T-cell (primary cell): ENCODE measurements at places on chromosomes 12 and 14. TPM values are rescaled to one million over a fixed set of nuclear protein-coding genes. Genes with fewer than 3 reads are reported as not detected.

DNA sequence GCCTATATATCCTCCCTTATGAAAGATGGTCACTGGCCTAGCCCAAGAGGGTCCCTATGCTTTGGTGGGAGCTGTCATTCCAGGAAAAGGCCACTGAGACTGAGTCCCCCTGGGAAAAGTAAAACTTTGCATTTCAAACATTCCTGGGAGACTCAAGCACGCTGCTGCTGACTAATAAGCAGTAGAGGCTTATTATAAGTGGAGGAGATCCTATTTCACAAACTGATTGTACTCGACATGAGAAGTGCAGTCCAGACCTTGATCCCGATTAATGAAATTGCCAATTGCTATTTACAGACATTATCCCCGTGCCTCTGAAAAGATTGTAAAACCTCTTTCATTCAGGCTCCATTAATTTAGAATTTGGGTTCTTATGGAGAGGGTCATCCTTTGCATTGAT lies 96.6 kb downstream of the EMP1 start:
- DNase-seq = no peak

DNA sequence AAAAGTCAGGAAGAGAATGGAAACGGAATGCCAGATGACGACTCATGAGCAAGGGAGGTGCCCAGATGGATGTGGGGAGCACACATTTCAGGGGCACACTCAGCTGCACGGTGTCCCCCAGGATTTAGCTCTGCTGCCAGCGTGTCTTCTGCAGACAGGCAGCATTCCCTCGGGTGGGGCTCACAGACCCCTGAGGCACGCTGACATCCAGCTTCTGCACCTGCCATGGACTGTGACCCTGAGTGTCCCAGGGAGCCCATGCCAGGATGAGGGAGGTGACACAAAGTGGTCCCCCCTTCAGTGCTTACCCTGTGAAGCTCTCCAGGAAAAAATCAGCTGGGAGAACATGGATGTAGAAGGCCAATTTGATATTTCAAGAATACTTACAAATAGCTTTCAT lies 84.2 kb downstream of the PIWIL1 start:
- no peak for DNase-seq

DNA sequence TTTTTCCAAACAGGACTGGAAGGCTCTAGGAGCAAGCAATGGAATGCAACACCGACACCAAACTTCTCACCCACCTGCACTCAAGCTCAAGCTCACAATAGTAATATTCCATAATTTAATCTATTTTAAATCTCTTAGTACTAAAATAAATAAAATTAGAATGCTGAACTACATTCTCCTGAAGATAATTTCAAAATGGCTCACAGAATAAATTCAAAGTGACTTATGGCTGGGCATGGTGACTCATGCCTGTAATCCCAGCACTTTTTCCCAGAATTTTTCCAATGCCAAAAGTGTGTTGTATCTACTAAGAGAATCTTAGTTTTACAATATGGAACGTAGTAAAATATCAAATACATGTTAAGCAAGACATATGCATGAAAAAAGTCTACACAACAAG lies 31.5 kb downstream of the DUSP16 start:
- DNase-seq = no peak

GRCh38 chr12:104095289-104095688 lies 31.0 kb downstream of the HCFC2 start:
- DNase-seq = no peak

Gene BRI3BP
- total RNA-seq = 8.1 TPM

Gene OASL
- 6.0 TPM for total RNA-seq

GRCh38 chr12:76784600-76785051 lies 20.7 kb downstream of the ZDHHC17 start:
- DNase-seq = no peak

Gene DICER1
- total RNA-seq = 62.8 TPM

- no peak for DNase-seq
Observed at GRCh38 chr12:15862840-15863239, 19.3 kb upstream of the STRAP start.

Gene TAS2R7
- not detected for total RNA-seq

GRCh38 chr12:71870416-71870815 lies 30.9 kb downstream of the TBC1D15 start:
- no peak for DNase-seq

DNA sequence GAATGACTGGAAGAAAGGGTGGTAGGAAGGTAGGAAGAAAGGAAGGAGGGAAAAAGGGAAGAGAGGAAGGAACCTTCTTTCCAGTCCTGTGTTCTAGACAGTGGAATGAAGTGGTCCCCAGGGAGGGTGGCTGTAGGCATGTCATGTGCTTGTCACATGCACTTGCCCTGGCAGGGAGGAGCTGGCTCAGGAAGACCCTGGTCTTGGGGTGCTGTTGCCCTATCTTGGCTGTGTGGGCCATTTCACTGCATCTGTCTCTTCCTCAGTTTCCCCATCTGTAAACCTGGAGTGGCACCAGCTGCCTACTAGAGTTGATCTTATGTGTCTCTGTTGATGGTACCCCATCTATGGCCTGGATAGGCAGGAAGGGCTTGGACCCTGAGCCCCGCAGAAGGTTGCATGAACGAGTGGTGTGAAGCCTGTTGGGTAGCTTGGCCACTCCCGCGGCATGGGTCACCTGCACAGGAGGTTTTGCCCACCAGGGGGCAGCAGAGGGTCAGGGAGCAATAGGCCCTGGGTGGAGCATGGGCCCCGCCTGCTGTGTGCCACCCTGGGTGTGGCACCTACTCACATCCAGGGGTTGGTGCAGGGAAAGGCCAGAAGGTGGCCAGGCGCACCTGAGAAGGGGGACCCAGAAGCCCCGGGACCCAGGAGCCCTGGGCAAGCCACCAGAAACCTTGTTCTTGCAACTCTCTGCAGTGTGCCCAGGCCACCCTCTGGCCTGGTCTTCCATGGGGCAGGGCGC lies 25.1 kb downstream of the MEG3 start:
- peak; percentile 64 for DNase-seq

- no peak for DNase-seq
Observed at GRCh38 chr14:101496776-101497683, 64.3 kb upstream of the DIO3 start.

GRCh38 chr12:98591209-98591608 lies 2.3 kb upstream of the SLC25A3 start:
- no peak for DNase-seq

GRCh38 chr12:85616201-85616600 lies 220.0 kb downstream of the RASSF9 start:
- no peak for DNase-seq

DNA sequence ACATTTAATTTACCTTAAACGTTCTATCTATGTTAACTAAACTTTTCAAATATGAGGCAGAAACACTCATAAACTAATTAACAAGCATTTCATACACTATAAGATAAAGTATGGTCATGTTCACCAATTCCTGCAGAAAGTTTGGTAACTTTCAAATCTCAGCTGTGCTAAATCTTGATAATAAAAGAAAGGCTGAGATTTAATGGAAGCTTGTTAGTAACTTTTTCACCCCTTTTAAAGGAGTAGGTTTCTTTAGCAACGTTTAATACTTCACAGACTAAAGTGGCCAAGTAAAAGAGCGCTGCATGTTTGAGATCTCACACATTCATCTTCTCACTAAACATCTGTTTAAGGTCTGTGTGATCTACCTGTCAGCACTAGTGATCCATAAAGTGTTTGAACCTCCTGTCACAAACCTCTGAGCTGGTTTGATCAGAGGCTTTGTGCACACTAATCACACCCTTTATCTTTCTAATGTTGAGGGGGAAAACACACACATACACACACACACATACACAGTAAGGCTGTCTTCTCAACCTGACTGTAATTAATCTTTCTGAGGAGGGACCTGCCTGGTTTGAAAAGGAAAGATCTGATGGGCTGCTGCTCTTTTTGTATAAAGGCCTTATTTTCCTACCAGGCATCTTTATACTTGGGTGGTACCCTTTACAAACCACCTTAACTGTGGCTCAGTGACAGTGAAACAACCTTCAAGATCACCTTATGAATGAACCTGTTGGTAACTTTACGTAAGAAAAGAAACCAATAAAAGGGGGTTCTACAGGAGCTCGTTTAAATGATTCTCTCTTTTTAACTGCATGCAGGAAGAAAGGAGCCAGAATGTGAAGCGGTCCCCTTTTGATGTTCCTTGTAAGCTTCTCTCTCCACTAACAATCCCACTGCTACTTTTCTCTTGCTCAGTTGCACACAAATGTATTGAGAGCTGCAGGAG lies 244.2 kb downstream of the SOX5 start:
- DNase-seq = no peak

DNA sequence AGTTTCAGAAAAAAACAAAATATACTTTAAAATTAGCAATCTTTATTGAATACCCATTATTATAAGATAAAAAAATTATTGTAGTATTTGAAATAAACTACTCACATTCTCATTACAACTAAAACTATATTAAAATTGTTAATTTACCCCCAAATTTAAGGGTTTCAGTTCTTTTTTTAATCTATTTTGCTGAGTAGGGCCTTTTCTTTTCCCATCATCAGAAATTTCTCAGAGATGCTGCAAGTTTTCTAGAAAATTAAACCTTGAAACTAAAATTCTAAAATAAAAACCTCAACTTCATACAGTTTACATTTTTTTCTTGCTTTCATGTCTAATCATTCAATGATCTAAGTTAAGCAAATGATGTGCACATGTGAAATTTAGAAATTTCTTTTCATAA lies 10.1 kb downstream of the ARMH4 start:
- no peak for DNase-seq

Gene TEX52
- total RNA-seq = not detected

- no peak for DNase-seq
Observed at GRCh38 chr12:68224613-68225285, 861 bp downstream of the IL26 start.

Gene CCDC196
- total RNA-seq = not detected

- DNase-seq = no peak
Observed at GRCh38 chr14:34463598-34463961, 1.5 kb upstream of the SPTSSA start.

GRCh38 chr14:88346048-88346639 lies 23.1 kb upstream of the KCNK10 start:
- no peak for DNase-seq

GRCh38 chr14:59297071-59297776 lies 108.8 kb downstream of the DAAM1 start:
- no peak for DNase-seq

GRCh38 chr14:34199585-34199984 lies 248.7 kb upstream of the EGLN3 start:
- no peak for DNase-seq

DNA sequence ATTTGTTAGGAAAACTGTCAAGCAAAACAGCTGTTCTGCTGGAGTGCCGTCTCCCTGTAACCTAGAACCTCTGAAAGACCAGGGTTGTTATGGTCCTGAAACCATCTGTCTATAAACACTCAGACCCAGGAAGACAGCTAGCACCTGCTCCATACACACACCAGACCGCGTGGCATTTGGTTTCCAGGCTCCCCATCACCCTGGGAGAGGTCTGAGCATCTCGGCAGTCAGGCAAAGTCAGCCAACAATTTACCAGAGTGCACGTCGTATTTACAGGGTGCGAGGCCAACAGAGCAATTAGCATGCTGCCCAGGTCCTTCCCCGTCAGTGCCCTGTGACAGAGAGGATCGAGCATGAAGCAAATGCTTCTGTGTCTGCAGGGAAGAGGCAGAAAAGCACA lies 272.5 kb downstream of the SLC15A4 start:
- DNase-seq = no peak

- no peak for DNase-seq
Observed at GRCh38 chr12:125113263-125113662, 48.0 kb downstream of the AACS start.

GRCh38 chr12:44000309-44000952 lies 164.6 kb downstream of the TMEM117 start:
- DNase-seq = peak; percentile 4

GRCh38 chr12:75883241-75883640 lies 148.3 kb downstream of the PHLDA1 start:
- no peak for DNase-seq
